Naive B cell (primary cell): ENCODE measurements at places on chromosomes 13 and 19.

DNA sequence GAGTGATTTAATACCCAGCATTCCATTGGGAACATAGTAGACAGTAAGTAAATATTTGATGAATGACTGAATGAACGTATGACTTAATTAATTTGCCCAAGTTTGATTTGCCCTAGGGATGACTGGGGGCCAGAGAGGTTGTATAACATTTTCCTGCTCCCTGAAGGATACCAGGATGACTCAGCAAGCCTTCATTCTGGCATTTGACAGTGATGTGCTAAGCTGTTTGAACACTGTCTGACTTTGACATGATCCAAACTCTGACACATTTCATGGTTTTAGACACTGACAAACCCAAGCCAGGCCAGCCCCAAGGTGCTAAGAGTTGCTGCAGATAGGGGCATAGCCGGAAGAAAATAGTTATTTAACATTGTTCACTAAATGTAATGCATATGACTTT is 53.4 kb upstream of the KLF12 start:
- H3K27ac ChIP-seq, result no peak overlapping the region
- no peak overlapping the region for H3K4me3 ChIP-seq
- no peak for DNase-seq
- H3K27me3 ChIP-seq, result no peaks in the 10 kb centered on the region
- H3K4me1 ChIP-seq, result no peaks in the 10 kb centered on the region

DNA sequence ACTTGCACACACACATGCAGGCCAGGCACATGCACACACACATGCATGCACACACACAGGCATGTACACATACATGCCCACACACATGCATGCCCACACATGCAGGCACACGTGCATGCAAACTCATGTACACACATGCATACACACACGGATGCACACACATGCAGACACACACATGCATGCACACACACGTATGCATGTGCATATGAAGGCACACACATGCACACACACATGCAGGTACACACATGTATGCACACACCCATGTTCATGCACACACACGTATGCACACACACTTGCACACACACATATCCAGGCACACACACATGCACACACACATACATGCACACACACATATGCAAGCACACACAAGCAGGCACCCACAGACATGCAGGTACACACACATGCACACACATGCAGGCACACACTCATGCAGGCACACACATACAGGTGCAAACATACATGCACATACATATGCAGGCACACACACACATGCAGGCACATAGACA is 278.1 kb downstream of the LHFPL6 start:
- no peak for DNase-seq
- H3K4me1 ChIP-seq, result no peaks in the 10 kb centered on the region
- no peak overlapping the region for H3K27ac ChIP-seq
- H3K27me3 ChIP-seq, result no peaks in the 10 kb centered on the region
- no peak overlapping the region for H3K4me3 ChIP-seq

DNA sequence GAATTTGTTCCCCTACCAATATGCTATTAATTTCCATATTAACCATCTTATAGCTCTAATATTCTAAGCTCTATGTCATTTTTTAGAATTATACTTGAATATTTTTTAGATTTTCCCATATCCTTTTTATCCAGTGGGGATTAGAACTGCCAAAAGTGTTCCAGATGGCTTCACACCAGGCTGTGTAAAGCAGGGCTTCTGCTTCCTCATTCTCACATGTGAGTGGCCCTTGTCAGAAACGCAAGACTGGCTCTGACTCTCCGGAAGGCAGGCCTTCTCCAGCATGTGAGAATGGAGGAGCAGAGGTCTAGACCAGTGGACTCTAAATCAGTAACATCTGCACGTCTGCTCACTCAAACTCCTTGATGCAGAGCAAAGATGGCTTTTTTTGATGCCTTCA is 650.1 kb downstream of the FGF9 start:
- peaks cover 4% of the 10 kb centered on the region for H3K4me1 ChIP-seq
- DNase-seq, result no peak
- H3K27me3 ChIP-seq, result peaks cover 14% of the 10 kb centered on the region
- no peaks in the 10 kb centered on the region for H3K36me3 ChIP-seq
- no peak overlapping the region for H3K4me3 ChIP-seq

GRCh38 chr19:29265436-29265835 is 52.5 kb upstream of the UQCRFS1 start:
- H3K36me3 ChIP-seq, result no peaks in the 10 kb centered on the region
- H3K4me3 ChIP-seq, result no peak overlapping the region
- peaks cover 47% of the 10 kb centered on the region for H3K27me3 ChIP-seq
- DNase-seq, result no peak
- H3K27ac ChIP-seq, result no peak overlapping the region
- no peaks in the 10 kb centered on the region for H3K4me1 ChIP-seq

- DNase-seq, result no peak
- peak overlapping the region; percentile 92 for H3K27ac ChIP-seq
- H3K4me1 ChIP-seq, result peaks cover 34% of the 10 kb centered on the region
- peaks cover 17% of the 10 kb centered on the region for H3K36me3 ChIP-seq
- no peaks in the 10 kb centered on the region for H3K27me3 ChIP-seq
Observed at GRCh38 chr19:2685204-2685704, 17.2 kb downstream of the GNG7 start.

DNA sequence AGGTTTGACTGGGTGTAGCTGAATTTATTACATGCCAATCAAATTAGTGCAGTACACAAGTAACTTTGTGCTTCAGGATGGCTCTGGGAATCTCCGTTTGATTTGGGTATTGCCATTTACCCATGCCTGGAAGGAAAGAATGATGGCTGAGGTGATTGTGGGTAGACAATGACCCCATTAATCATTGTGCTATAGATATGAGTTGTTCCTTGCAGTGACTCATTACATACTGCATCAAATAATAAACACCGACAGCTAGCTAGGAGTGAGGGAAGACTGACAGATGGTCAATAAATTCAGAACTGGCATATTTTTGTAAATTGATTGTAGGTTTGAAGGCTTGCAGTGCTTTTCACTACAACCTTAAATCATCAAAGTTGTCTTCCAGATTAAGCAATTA is 1069.5 kb downstream of the DIAPH3 start:
- H3K4me3 ChIP-seq, result no peak overlapping the region
- no peaks in the 10 kb centered on the region for H3K36me3 ChIP-seq
- no peak for DNase-seq
- no peaks in the 10 kb centered on the region for H3K27me3 ChIP-seq

- peak; percentile 57 for DNase-seq
- H3K36me3 ChIP-seq, result no peaks in the 10 kb centered on the region
- no peak overlapping the region for H3K27ac ChIP-seq
- H3K4me1 ChIP-seq, result peaks cover 14% of the 10 kb centered on the region
- H3K4me3 ChIP-seq, result no peak overlapping the region
- peaks cover 34% of the 10 kb centered on the region for H3K27me3 ChIP-seq
Observed at GRCh38 chr19:41595258-41595889, 19.4 kb downstream of the CEACAM21 start.

DNA sequence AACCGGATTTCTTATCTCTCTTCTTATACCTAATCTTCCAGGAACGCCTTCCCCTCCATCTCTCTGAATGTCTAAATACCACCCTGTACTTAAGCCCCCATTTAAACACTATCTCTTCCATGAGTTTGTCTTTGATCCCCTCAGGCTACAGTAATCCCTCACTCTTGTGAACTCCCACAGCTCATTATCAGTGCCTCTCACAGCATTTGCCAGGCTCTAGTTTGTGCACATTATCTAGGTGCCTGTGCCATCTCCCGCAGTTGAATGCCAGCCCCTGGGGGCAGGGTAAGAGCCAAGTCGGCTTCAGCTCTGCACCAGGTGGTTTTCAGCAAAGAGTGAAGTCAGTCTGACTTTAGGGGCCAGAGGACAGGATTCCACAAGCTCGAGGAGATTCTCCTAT is 71.4 kb downstream of the FREM2 start:
- no peak overlapping the region for H3K4me3 ChIP-seq
- H3K27ac ChIP-seq, result no peak overlapping the region
- H3K27me3 ChIP-seq, result peaks cover 18% of the 10 kb centered on the region
- H3K36me3 ChIP-seq, result no peaks in the 10 kb centered on the region
- H3K4me1 ChIP-seq, result no peaks in the 10 kb centered on the region
- DNase-seq, result no peak

DNA sequence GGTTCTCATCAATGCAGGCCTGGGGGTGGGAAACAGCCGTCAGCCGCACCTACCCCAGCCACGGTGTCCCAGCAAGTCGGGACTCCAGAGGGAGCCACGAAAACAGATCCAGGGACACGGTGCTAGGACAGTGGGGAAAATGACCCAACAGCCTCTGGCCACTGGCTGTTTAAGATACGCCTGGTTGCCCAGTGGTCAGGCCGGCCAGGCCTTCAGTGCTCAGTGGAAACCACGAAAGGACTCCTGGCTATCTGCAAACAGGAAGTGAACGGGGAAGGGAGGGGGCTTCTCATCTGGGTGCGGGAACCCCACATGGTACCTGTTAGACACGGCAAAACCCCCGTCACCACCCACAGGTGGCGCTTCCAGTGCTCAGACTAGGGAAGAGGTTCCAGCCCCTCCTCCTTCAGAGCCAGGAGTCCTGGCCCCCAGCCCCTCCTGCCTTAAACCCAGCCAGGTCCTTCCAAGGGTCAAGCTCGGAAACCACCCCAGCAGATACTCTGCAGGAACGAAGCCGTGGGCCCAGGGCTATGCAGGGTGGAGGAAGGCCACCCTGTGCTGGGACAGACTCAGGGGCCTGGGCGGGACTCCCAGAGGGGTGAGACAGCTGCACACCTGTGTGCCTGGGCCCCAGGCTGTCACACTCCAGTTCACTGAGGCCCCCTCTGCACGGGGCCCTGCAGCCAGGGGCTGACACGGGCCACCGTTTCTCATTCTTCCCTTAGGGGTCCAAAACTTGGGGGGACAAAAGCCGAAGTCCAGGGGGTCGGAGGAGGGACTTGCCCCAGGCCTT is 4.5 kb downstream of the PPP1R12C start:
- no peak overlapping the region for H3K27ac ChIP-seq
- peaks cover 35% of the 10 kb centered on the region for H3K4me1 ChIP-seq
- H3K36me3 ChIP-seq, result no peaks in the 10 kb centered on the region
- DNase-seq, result no peak
- no peaks in the 10 kb centered on the region for H3K27me3 ChIP-seq

DNA sequence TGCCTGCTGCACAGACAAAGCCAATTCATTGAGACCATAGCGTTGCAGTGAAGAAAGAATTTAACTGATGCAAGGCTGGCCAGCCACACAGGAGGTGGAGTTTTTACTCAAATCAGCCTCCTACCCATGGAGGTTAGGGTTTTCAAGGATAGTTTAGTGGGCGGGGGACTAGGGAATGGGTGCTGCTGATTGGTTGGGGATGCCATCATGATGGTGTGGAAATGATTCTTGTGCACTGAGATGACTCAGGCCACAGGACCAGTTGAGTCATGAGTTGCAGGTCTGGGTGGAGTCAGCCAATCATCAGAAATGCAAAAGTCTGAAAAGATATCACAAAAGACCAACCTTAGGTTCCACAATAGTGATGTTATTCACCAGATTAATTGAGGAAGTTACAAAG is 359.6 kb downstream of the FOXO1 start:
- H3K27me3 ChIP-seq, result no peaks in the 10 kb centered on the region
- peaks cover 12% of the 10 kb centered on the region for H3K36me3 ChIP-seq
- DNase-seq, result no peak
- no peak overlapping the region for H3K4me3 ChIP-seq
- no peaks in the 10 kb centered on the region for H3K4me1 ChIP-seq

GRCh38 chr13:68667863-68668262 is 1437.7 kb upstream of the PCDH9 start:
- no peak overlapping the region for H3K27ac ChIP-seq
- no peaks in the 10 kb centered on the region for H3K4me1 ChIP-seq
- H3K4me3 ChIP-seq, result no peak overlapping the region
- no peaks in the 10 kb centered on the region for H3K27me3 ChIP-seq

DNA sequence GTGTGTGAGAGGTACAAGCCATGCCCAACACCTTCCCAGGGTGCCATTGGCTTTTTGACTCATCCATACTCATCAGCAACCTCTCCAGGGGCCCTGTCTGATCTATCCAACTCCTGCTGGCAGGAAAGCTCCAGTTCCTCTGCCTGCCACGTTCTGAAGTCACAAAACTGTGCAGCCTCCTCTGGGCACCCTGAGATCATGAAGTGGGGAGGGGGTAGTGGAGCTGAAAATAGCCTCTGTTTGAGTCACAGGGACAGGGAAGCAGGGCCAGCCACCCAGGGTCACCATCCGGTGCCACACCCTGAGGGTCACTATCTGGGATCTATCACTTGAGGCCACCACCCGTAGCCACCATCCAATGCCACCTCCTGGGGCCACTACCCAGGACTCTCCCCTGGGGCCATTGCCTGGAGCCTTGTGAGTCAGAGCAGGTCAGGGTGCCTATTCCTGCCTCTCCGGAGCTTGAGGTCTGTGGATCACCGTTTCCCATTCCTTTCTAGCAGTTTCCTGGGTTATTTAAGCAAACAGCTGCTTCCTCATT is 172.1 kb downstream of the NUFIP1 start:
- peaks cover 8% of the 10 kb centered on the region for H3K27me3 ChIP-seq
- no peak for DNase-seq
- H3K36me3 ChIP-seq, result no peaks in the 10 kb centered on the region
- no peak overlapping the region for H3K27ac ChIP-seq
- no peaks in the 10 kb centered on the region for H3K4me1 ChIP-seq
- H3K4me3 ChIP-seq, result no peak overlapping the region

GRCh38 chr13:83975655-83976165 is 93.4 kb upstream of the SLITRK1 start:
- no peaks in the 10 kb centered on the region for H3K27me3 ChIP-seq
- no peaks in the 10 kb centered on the region for H3K36me3 ChIP-seq
- H3K27ac ChIP-seq, result no peak overlapping the region
- DNase-seq, result no peak
- no peaks in the 10 kb centered on the region for H3K4me1 ChIP-seq
- no peak overlapping the region for H3K4me3 ChIP-seq

DNA sequence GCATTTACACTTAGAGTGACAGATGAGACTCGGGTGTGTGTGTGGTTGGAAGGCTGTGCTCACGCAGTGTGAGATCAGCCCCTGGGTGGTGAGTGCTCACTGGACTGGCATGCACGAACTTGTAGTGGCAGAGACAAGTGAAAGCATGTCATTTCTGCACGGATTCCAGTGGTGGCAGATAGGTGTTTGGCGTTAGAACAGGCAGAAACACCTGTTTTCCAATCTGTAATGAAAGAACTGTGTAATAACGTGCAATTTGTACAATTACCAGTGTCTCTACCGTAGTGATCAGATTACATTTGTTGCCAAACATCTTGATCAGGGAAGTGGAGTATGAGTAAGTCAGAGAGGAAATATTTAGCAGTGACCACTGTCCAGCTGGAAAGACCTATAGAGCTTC is 8.2 kb downstream of the LAMP1 start:
- no peak for DNase-seq
- no peak overlapping the region for H3K4me3 ChIP-seq
- H3K36me3 ChIP-seq, result no peaks in the 10 kb centered on the region
- H3K4me1 ChIP-seq, result peaks cover 15% of the 10 kb centered on the region
- no peak overlapping the region for H3K27ac ChIP-seq
- H3K27me3 ChIP-seq, result no peaks in the 10 kb centered on the region

- no peak overlapping the region for H3K27ac ChIP-seq
- no peaks in the 10 kb centered on the region for H3K4me1 ChIP-seq
- no peak for DNase-seq
- H3K4me3 ChIP-seq, result no peak overlapping the region
- H3K27me3 ChIP-seq, result no peaks in the 10 kb centered on the region
- no peaks in the 10 kb centered on the region for H3K36me3 ChIP-seq
Observed at GRCh38 chr13:73244467-73244866, 185.7 kb downstream of the KLF5 start.

GRCh38 chr13:38159710-38160109 is 189.9 kb upstream of the UFM1 start:
- H3K27me3 ChIP-seq, result no peaks in the 10 kb centered on the region
- no peaks in the 10 kb centered on the region for H3K4me1 ChIP-seq
- H3K4me3 ChIP-seq, result no peak overlapping the region
- no peak for DNase-seq
